Posterior cingulate gyrus (tissue), 11 donors: ENCODE measurements at places on chromosomes 11 and 22.

DNA sequence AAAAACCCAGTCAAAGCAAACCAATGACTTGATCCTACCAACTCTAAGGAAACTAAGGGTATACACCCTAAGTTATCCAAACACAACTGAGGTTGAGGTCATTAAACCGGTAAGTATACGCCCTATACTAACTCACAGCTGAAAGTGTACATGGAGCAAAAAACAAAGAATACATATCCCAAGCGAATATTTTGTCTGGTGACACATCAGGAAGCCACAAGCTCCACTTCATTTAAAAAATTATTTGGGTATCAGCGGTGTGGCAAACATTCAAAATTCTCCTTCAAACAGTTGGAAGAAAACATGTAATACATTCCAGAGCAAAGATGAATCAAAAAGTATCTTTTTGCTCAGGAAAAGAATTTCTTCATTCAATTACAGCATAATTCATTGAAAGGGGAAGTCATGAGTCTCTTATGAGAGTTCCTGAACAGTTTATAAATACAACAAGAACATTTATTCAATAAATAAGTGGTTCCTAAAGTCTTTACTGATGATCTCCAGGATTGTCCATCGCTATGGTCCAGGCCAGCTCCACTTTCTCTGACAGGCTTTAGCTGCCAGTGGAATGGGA lies 4.5 kb upstream of the JAML start:
- DNase-seq, result no peak

- no peak for DNase-seq
Observed at GRCh38 chr22:47016631-47017030, 254.2 kb downstream of the TBC1D22A start.

- no peak for DNase-seq
Observed at GRCh38 chr22:26444777-26445176, 15.7 kb downstream of the ASPHD2 start.

DNA sequence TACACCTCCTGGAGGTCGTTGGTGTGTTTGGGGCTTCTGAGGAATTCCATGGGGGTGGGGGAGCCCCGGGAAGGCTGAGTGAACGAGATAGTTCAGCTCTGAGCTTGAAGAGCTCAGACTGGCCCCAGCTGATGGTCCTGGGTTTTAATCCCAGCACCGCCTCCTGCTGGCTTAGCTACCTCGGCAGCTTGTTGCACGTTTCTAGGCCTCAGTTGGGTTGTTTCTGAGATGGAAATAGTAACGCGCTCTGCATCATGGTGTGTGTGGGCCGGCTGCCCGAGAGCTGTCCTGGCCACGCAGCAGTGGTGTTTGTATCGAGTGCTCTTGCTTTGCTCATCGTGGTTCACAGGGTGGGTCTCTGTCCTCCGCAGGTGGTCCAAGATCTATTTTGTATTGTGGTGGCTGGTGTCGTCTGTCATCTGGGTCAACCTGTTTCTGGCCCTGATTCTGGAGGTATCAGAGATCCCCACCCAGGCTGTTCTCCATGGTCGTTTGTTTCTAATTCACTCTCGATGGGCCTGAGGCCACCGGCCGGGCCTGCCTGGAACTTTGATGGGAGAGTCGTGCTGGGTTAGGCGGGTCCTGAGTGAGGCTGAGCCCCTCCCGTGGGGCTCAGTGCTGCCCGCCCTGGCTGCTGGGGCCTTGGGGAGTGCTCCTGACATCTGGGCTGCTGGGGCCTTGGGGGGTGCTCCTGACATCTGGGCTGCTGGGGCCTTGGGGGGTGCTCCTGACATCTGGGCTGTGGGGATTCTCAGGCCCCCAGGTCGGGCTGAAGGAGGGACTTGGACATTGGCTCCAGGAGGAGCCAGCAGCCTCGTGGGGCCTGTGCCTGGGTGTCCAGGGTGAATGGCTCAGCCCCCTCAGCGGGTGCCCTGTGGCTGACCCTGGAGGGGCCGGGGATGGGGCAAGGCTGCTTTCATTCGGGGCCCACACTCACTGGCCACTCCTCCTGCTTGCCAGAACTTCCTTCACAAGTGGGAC lies 37.7 kb downstream of the TPCN2 start:
- peak; percentile 92 for DNase-seq
